Ecto neural progenitor cell (in vitro differentiated cells): ENCODE measurements at places on chromosomes 5 and 9.

DNA sequence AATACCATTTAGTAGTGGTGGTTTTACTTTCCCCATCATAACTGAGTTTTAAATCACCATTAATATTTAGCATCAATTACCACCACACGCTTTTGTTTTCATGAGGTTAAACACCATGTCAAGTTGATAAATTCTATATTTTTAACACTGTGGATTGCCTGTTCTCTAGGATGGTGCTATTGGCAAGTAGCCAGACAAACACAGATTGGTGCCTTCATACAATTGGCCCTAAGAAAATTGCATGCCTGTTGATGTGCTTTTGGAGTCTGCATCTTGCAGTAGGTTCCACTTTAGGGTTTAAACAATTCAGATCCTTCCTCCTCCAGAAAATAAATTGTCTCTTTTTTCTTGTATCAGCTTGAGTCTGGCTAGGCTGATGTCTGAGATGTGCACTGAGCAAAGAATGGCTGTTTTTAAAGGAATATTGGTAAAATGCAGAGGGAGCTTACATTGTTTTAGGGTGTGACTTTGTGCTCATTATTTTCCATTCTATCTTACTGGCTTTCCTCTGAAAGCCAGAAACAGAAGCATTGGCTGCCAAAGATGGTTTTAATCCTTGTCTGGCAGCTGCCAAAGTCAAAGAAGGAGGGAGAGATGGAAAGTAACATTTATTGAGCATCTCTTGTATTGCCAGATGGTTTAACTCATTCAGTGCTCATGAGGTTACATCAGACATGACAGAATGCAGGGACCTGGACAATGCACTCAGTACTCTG lies 19.6 kb upstream of the MAN2A1 start:
- DNase-seq: no peak

DNA sequence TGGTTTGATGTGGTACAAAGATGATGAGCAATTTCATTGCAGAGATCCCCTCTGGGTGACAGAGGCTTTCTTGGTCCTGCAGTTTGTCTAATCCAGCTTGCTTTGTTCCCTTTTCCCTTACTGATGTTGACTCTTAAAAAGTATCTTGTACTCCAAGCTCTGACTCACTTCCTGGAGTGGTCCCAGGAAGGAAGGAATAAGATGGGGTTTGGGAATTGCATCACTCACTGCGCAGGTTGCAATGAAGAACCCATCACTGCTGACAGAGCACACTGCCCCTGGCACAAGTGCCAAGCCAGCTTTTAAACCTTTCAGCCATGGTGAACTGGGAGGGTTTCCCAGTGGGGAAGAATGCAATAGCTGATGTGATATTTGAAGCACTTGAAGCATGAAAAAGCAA lies 662.2 kb upstream of the CTNND2 start:
- DNase-seq: no peak

DNA sequence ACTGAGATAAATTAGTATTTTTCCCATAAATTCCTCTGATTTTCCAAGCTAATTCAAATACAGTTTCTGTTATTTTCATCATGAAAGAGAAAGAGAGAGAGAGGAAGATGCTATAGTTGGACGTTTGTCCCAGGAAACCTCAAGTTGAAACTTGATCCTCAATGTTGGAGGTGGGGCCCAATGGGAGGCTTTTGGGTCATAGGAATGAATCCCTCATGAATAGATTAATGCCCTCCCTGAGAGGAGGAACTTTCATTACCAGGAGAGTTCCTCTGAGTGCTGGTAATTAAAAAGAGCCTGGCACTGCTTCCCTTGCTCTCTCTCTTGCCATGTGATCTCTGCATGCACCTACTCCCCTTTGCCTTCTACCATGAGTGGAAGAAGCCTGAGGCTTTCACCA lies 189.9 kb upstream of the SMC2 start:
- no peak for DNase-seq

DNA sequence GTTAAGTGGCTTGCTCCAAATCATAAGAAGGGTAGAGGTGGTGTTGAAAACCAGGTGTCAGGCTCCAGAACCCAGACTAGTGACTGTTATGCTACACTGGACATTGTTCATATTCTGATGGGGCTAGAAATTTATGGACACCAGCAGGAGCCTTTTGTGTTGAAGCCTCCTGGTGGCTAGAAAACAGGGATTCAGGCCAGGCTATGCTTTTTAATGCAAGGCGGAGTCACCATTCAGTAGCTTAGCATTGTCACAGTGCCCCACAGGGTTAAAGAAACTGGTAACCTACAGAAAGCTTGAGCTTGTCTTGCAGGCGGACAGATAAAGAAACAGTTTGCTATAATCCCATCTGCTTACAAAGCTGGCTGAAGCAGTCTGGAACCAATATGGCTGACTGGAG lies 23.0 kb upstream of the GOLM1 start:
- DNase-seq: no peak

DNA sequence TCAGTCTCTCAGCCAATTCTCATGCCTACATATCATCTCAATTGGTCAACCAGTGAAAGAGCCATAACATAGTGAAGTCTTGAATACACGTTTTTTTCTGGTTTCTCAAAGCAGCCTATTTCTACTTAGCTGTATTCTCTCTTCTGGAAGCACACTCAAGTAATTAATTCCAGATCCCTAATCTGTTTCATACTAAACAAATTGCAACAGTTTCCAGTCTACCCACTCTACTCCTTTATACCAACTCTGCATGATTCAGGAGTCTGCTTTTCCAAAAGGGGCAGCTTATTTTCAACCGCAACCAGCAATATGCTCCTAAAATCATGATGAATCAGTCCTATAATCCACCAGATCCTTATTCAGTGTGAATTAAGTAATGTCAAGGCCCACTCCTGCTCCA lies 211.7 kb downstream of the TLE1 start:
- DNase-seq: no peak

GRCh38 chr5:146873186-146873917 lies 5.2 kb downstream of the PPP2R2B start:
- no peak for DNase-seq

GRCh38 chr9:87276851-87277261 lies 220.8 kb upstream of the DAPK1 start:
- no peak for DNase-seq

DNA sequence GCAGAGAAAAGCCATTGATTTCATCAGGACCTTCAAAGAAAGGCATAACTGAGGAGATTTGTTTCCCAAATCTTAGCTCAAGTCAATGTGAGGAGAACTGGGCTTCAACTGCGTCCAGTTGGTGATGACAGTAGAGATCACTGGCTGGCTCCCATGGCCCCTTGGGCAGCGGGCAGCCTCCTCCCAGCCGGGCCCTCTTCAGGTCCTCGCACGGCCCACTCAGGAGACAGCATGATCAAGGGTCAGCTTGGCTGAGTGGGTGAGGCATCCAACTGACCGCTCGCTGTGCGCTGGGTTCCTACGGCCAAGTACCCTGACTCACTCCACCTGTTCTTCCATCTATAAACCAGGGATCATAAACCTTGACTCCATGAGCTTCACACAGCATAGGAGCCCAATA lies 274.0 kb downstream of the NSG2 start:
- no peak for DNase-seq

DNA sequence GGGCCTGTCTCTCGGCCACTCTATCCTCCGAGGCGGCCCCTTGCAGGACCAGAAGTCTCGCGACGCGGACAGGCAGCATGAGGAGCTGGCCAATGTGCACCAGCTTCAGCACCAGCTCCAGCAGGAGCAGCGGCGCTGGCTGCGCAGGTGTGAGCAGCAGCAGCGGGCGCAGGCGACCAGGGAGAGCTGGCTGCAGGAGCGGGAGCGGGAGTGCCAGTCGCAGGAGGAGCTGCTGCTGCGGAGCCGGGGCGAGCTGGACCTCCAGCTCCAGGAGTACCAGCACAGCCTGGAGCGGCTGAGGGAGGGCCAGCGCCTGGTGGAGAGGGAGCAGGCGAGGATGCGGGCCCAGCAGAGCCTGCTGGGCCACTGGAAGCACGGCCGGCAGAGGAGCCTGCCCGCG lies 283.5 kb downstream of the ARHGEF28 start:
- DNase-seq: no peak
